Keratinocyte (primary cell): ENCODE measurements at places on chromosomes 7 and 10.

DNA sequence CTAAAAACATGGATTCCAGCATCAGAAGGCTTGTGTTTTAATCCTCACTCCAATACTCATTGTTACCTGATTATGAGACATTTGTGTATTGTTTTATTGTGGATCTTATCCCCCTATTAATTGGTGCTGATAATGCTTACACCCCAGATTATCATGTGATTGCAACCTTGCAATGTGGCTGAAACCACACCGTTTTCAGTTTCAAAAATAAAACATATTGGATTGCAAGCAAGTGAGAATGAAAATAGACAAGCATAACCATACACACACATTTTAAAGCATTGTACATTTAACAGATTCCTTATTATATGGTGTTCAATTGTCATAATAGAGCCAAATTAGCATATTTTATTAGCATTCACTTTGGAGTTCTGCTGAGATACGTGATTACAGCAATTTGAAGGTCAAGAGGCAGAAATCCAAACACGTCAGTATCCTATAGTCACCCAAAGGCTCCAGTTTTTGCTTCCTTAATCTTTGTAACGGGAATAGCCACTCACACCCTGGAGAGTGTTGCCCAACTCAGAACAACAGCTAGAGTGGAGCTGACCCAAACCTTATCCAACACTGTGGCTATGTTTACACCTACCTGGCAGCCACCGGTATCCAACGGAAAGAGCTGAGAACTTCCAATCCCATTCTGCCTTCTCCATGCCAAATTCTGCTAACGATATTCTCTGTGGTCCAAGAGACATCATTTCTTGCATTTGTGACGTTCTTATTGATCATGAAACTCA is 317.1 kb upstream of the KLF6 start:
- DNase-seq = no peak

DNA sequence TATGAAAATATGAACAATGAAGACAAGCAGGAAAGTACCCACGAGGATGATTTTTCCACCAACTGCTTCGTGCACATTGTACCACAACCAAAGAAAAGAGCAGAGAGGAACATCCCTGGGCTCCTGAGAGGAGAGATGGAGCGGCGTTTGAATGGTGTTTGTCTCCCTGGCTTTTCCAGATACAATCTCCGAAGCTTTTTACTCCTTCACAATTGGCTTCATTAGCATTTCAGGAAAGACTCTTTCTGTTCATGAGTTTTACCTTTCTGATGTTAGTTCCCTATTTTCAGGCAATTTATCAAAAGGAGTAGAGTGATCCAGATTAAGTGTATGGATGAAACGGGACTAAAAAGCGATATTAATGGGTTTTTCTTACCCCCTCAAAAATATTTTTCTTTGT is 49.3 kb downstream of the LYZL2 start:
- DNase-seq = no peak

DNA sequence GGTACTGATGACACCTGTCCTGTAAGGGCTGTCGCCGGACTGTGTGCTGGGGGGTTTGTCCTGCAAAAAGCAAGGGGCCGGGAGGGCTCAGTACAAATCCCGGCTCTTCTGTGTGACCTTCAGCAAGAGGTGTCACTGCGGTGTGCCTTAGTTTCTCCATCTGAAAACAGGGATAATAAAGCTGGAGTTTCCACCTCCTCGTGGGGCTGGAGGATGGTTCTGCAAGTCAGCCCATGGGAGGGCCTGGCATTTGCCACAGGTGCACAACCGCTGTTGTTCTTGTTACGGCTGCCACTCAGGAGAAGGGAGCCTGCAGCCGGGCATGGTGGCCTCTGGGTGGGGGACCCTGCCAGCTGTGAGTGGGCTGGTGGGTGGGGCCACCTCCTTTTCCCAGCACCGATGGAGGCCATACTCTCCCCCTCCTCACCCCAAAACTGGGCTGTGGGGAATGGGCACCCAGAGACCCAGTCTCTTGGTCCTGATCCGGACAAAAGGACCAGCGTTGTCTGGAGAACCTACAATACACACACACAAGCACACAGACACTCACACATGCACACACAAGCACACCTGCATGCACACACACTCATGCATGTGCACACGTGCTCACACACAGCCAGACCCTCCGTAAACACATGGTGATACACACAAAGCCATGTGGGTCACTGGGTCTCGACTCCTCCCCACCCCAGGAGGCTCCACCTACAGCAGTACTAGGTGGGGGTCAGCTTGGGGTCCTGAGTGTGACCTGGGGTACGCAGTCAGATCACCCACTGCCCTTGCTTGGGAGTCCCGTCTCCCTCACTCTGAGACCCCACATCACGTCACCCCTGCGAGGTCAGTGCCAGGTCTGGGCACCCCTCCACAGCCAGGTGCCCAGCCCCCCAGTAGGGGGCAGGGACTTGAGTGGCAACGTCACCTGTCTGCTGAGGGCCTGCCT is 34.1 kb downstream of the ELFN1 start:
- DNase-seq = no peak

DNA sequence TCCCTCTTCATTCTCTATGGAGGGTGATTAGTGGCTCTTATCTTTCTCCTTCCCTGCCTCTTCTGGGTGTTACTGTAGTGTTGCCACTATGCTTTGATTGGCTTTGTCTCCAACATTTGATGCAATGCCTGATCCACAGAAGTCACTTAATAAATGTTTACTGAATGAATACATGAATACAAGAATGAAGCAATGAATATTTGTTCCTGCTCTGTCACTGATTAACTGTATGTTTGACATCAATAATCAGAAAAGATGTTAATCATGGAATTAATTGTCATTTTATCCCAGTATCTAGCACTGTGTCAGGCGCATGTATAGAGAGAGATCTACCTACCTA is 4.3 kb downstream of the ANK3 start:
- DNase-seq = no peak

DNA sequence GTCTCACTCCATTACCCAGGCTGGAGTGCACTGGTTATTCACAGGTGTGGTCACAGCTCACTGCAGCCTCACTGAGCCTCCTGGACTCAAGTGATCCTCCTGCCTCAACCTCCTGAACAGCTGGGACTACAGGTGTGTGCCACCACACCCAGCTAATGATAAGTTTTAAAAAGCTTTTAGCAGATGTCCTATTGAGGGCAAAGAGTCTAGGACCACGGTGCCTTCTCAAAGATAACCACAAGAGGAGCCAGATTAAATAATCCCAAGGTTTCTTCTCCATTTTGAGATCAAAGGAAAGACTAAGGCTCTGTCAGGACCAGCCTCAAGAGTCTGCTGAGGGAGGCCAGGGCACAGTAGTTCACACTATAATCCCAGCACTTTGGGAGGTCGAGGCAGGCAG is 4.7 kb downstream of the ATP5MF start:
- DNase-seq = no peak

DNA sequence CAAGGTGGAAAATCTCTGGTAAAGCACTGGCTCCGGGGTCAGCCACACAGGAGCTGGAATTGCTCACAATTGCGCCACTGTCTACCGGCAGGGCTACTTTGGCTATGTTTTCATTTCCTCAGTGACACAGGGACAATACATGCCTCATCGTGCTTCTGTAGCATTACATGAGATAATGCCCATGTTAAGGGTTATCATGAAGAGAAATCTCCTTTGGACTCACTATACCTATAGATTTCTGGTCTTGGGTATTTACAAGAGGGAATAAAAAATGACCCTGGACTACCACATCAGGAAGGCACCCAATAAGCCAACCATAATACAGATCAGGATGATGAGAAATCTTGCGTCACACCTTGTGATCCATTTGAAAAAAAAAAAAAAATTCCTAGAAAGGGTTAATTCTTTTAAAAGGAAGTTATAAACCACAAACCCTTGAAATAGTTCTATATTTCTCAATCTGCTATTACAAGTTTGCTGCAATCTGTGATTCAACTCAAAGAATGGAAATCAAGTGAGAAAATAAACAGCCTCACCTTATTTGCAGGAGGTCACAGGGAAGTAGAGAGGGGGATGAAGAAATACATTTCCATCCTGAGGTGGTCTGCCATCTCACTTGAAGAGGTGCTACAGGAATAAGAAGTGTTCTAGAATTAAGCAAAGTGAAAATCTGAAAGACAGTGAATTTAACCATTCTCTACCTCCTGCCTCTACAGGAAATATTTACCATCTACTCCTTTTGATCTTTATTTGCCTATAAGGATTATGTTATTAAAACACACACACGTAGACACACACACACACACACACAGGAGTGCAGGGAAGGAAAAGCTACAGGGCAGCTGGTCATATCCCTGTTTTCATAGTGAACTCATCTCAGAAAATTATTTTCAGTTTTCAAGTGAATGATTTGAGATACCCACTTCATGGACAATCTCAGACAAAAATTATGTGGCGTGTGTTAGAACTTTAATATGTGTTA is 231.3 kb upstream of the CELF2 start:
- no peak for DNase-seq

GRCh38 chr7:24866004-24866615 is 108.8 kb upstream of the GSDME start:
- no peak for DNase-seq

GRCh38 chr10:61905837-61906561 is 4.5 kb downstream of the ARID5B start:
- DNase-seq = no peak

- no peak for DNase-seq
These were observed 65.6 kb downstream of the PTEN start for GRCh38 chr10:87928996-87929395.

DNA sequence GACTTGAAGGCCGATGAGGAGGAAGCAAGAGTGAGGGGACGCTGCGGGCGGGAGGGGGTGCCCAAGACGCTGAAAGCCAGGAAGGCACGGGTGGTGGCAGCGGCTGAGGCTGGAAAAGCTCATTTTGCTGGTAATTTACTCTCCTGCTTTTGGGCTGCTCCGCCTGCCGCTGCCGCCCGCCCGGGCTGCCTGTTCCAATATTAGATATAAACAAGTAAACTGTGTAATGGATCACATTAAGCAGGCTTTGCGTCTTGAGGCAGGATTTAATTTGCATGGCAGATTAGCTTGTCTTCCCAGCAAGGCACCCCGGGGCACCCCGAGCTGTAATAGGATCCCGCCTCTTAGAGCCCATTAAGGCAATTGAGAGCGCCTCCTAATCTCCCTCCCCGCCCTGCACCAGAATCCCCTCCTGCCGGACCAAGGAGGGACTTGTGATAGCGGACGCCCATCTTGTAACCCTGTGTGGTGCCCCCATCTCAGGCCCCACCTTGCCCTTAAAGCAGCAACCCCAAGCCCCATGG is 46.1 kb upstream of the SLF2 start:
- DNase-seq = no peak

GRCh38 chr10:5507649-5508131 is 8.3 kb upstream of the CALML5 start:
- DNase-seq = no peak

DNA sequence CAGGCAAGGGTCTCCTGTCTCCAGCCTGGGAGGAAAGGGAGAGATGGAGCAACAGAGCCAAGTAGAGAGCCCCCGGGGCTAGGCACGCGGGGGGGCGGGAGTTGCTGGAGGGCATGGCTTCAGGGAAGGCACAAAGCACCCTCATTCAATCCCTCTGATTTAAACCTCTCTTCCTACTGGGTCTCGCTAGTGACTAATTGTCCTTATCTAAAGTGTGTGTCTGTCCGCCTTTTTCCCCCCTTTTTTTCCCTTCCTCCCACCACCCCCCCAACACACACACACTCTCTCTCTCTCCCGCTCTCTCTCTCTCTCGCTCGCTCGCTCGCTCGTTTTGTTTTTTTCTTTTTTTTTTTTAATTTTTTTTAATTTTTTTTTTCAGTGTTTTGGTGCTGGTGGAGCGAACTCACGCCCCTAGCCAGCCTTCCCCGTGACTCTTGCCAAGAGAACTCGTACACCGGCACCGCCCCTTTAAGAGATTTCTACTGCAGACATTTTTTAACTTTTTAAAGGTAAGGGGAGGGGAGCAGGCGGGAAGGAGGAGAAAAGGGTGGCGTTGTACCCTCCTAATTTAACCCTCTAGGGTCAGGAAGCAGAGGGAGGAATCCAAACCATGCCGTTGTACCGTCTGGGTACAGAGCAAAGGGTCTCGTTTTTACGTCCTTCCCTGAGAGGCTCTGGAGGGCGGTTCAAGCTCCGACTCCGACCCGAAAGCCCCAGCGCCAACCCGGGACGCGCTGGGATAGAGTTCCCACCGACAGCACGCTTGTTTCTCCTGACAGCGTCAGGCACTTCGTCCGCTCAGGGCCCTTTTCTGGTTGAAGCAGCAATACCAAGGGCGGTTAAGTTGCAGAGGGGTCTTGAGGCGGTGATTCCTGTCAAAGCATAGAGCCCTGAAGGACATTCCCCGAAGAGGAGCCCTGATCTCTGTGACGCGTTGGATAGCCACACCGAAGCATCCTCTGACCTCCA is at the start of gene HPSE2:
HPSE2 (minus strand) TSS at position 195 of the 969 bp plus-strand sequence.
- no peak for DNase-seq

- no peak for DNase-seq
These were observed 170.1 kb downstream of the DOCK4 start for GRCh38 chr7:112036071-112036470.

DNA sequence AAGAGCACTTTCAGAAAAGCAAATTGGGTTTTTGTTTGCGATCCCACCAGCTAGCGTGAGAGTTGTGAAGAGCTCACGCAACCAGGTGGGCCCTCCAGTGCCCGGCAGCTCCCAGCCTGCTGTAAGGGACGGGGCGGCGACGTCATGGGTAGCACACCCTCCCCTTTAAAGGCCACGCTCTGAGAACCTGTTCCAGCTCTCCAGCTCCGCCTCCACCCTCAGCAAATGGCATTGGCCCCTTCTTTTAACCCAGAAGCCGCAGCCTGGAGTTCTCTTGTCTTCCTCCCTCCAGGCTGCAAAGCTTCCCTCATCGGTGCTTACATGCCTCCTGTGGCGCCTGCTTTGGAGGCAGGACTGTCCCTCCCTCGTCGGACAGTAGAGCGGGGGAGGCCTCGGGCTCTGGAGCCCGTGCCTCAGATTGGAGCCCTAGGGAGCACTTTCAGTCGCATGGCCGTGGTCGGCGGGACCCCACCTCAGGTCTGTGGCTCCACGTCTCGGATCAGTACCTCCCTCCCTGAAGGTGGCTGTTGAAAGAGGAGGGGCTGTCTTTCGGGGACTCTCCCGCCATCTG is 32.9 kb downstream of the WIPI2 start:
- DNase-seq = no peak

GRCh38 chr10:79344502-79345195 is 2.6 kb upstream of the PPIF start:
- DNase-seq = no peak

DNA sequence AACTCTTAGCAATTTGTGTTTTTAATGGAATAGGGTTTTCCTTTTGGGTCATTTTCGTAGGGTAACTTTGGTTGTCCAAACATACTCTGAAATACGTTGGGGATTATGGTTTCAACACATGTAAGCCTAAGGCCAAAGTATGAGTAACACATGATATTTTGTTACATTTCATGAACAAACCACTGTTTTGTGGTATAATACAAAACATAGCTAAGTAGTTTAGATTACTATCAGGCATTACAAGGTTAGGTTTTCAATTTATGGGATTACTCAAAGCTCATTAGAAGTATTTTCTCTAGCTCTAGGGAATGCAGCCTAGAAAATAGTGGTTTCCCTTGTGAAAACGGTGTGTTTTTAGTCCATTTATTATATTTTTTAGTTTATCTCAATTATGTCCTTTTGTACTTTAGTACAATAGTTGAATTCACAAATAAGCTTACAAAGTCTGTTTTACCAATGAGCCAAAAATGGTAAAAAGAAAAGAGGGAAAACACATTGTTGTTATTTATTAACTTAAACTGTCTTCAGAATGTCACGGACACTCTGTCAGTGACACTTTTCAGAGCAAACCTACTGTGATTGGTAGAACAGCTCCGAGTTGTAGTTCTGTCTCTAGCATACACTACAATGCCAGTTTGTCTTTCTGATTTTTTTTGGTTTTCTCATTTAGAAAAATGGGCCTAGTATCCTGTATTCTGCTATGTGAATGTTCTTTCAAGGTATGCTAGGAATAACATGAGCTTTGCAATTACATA is 473.7 kb downstream of the SUGCT start:
- DNase-seq = no peak
